ENCODE measurements at places on chromosomes 4 and X.
A peak's percentile ranks its signal among the peaks of the same experiment; 100 is the strongest.

GRCh38 chr4:109665783-109666485 lies 37.3 kb downstream of the CASP6 start:
- DNase-seq = no peak

DNA sequence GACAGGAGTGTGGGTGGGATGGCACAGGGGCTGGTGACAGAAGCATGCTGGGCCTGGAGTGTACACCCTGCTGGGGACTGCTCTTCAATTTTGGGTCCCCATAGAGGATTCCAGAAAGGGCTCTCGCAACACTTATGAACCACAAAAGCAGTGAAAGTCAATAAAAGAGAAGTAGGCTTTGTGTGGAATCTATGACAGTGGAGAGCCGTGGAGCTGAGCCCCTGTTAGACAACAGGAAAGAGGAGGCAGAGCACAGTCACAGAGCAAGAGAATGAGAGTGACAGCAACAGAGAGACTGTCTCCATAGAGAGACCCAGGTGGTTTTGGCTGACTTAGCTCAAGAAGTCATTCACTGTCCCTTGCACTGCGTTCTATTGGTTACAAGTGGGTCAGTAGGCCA lies 135.1 kb upstream of the ATP6AP2 start:
- DNase-seq = no peak

DNA sequence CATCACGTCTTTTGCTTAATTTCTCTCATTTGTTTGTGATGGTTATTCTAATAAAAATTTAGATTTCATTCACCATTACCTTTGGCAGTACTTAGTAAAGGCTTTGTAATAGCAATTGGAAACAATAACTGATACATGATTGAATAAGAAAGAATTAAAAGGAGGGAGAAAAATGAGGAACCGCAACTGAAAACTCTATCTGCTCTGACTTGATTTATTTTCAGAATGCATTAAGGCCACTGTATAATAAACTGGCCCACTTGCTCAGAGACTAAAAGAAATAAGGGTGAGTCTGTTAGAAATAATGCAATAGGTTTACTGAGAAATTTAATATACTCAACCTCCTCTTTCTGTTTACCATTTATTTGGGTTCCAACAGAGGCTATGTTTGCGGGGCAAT lies 351.5 kb downstream of the TMA16 start:
- no peak for DNase-seq

- no peak for DNase-seq
Measured at GRCh38 chr4:78213218-78213617, 156.1 kb downstream of the FRAS1 start.

GRCh38 chr4:123415977-123416376 lies 19.4 kb downstream of the SPRY1 start:
- DNase-seq = no peak

DNA sequence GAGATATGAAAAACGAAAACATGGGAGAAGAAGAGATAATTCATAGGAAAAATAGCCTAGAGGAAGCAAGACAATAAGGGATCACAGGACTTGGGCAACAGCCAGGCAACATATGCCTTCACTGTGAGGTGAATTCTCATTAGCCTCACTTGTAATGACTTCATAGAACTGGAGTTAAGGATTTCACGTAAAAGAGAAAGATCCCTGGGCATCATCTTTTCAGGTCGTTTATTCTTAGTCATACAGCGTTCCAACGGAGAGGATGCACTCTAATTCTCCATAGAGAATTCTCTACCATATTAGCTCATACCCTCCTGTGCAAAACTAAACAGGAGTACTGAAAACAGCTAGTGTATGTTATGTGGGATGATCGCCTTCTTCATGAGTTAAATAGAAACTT lies 1.4 kb downstream of the PRKG2 start:
- no peak for DNase-seq

GRCh38 chr4:99043346-99043745 lies 45.2 kb downstream of the ADH5 start:
- peak; percentile 54 for DNase-seq

- DNase-seq = peak; percentile 55
Measured at GRCh38 chrX:121579016-121579760, 531.8 kb downstream of the GLUD2 start.

- DNase-seq = no peak
Measured at GRCh38 chrX:150870487-150871340, 27.8 kb downstream of the CD99L2 start.

- DNase-seq = no peak
Measured at GRCh38 chr4:175884048-175884447, 72.0 kb upstream of the GPM6A start.

DNA sequence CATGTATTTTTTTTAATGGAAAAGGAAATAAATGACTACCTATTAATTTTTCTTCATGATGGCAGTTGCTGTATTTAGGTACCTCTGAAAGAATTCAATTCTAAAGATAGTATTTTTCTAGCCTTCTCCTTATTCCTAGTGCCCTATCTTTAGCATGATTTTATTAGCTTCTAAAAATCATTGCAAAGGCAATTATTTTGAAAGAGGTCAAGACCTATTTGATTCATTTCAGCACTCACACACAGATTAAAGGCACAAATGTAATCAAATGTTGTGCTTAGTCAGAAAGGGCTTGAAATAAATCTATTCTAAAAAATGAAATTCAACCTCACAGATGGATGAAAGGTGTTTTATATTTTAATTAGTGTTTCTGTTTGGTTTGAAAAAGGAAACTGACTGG lies 74.8 kb upstream of the POF1B start:
- DNase-seq = no peak

DNA sequence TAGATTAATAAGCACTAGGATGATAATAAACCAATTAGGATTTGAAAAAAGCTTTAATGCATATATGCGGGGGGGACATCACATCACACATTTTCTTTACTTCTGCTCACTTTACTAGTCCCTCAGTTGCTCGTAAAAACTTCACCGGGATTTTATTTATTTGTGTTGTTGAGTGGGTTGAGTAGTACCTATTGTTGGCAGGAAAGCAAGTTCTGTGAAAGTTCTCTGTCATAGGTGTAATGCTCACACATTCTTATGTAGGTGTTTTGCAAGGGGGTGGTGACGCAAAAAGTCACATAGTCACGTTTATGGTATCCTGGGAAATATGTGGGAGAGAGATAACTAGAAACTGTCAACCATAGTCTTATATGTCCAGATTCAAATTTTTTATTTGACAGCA lies 65.3 kb downstream of the PDLIM5 start:
- no peak for DNase-seq

DNA sequence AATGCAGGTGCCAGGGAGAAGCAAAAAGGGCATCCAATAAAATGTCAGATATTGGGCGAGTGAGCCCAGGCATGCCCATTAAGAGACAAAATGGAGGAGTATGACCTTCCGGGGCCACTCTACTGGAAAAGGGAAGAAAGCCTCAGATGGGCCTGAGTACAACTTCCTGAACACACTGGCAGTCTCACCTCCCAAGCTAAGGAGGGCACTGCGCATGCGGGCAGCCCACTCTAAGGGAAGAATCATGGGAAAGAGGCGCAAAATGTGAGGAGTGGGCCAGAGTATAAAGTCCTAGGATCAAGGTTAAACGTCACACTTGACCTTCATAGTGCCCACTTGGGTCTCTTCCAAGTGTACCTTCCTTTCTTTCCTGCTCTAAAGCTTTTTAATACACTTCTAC lies 63.5 kb downstream of the TIGD2 start:
- DNase-seq = no peak

GRCh38 chr4:96025011-96025410 lies 185.1 kb downstream of the PDHA2 start:
- no peak for DNase-seq

DNA sequence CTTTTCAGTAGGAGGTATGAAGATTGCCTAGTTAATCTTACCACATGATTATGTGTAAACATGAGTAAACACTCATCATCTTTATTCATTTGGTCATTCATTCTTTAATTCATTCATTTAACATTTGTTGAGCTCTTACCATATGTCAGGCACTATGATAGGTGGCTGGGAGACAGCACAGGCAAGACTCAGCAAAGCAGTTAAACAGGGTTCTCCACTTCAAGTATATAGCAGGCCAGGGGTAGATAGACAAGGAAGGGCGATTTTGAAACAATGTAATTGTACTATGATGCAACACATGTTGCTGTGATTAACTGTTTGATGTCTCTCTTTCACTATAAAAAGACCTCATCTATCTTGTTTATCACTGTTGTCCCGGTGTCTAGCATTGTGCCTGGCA lies 84.3 kb upstream of the GPR101 start:
- DNase-seq = no peak
